Stimulated activated CD4-positive, alpha-beta T cell treated with anti-CD3 and anti-CD28 coated beads, Interleukin-12 subunit alpha, Interleukin-12 subunit beta, amount 100 ng/mL, for 4 hours (primary cell): ENCODE measurements at places on chromosomes 2 and 18.

DNA sequence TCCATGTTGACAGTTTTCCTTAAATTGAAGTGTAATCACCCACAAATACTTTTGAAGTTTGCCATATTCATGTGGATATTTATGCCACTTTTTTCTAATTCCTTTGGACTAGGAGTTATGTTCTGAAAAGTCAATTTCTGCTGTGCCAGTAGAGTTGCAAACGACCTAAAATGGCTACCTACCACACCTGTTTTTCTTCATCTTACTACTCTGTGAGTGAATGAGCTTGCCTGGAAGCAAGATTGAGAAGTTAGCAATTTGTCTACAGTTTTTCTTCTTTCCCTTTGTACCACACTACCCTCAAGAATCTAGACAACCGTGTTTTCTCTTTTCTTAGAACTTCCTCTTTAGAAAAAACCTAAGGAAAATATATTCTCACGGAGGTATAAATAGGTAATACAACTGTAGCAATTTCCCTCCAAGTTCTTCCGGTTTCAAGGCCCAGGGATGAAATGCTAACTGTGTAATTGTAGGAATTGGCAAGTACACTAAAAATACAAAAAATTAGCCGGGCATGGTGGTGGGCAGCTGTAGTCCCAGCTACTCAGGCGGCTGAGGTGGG is 7.3 kb upstream of the SLC39A10 start:
- no peak for DNase-seq

DNA sequence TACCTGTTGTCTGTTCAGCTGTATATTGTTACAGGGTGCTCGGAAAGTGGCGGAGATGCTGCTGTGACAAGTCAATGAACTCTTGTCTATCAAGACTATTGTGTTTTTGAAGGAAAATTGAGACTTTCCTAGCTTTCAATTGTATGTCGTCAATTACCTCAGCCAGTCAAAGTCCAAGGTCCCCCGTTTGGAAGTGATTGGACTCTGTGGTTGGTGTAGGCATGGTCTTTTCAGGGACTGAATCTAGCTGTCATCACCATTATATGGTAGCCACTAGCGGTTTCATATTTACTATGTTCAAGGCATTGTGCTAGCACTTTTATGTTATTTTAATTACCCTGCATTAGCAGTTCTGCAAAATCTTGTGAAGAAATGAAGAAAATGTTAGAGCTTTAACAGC is 54.9 kb downstream of the XRCC5 start:
- no peak for DNase-seq

DNA sequence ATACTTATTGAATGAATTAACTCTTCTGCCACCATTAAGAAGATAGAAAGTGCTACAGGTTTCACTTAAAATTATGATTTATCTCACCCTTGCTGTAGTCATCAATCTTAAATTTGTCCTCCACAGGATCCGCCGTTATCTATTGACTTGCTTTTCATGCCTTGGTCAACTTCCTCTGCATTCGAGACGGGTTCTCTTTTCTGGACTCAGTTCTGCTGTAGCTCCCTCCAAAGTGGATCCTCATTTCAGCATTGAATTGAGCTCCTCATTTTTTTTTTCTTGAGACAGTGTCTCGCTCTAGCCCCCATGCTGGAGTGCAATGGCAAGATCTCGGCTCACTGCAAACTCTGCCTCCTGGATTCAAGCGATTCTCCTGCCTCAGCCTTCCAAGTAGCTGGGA is 27.6 kb downstream of the INPP5D start:
- DNase-seq: no peak

DNA sequence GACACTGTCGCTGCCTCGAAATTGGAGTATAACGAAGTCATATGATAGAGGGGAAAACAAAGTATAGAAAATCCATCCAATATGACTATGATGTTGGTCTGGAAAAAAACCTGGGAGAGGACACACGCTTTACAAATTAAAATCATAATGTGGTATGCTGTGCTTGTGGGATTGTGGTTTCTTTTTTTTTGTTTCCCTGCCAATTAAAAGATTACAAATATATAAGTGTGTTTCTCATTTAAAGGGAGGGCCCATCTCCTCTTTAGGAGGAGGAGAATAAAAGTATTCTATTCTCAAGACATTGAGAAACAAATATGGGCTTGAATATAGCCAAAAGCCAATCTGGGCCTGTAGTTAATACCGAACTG is 86.6 kb downstream of the EPHA4 start:
- DNase-seq: no peak

- no peak for DNase-seq
Measured at GRCh38 chr18:54983041-54983686, 23.9 kb upstream of the CCDC68 start.

- DNase-seq: no peak
Measured at GRCh38 chr18:56188529-56189275, 449.7 kb downstream of the TXNL1 start.

GRCh38 chr2:179479947-179480346 is 215.3 kb upstream of the SESTD1 start:
- no peak for DNase-seq
